ENCODE measurements at places on chromosomes 11 and 22.

DNA sequence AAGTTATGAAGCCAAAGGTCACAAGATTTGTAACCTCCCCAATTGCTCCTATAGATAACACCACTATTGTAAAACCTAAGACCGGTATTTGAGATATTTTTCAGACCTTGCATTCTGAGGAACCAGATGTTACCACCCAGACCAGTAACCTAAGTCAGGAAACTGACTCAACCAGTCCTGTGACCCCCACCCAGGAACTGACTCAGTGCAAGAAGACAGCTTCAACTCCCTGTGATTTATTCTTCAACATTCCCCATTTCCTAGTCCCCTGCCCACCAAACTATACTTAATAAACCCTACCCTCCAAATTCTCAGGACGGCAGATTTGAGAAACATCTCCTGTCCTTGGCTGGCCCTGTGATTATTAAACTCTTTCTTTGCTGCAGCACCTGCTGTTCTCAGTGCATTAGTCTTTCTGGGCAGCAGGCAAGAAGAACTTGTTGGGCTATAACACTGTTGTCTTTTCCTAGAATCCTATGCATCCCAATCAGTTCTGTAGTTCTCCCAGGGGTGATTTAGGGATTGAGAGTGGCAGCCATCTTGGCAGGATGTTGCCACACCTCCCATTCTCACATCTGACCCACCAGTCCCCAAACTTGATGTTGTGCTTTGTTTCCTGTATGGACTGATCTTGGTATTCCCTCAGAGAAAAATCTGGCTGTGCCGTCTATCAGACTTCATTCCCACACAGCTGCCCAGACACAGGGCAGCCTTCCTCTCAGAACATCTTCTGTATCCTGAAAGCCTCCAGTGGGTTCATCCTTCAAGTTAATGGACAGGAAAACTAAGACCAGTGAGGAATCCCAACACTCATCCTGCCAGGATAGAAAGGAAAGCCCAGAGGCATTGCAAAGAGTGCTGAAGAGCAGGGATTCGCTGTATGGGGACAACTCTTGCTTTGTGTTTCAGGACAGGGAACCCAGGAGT is 104.0 kb downstream of the PDE2A start:
- no peak for DNase-seq

- DNase-seq: no peak
These were observed 25.9 kb downstream of the LARGE2 start for GRCh38 chr11:45948356-45948755.

DNA sequence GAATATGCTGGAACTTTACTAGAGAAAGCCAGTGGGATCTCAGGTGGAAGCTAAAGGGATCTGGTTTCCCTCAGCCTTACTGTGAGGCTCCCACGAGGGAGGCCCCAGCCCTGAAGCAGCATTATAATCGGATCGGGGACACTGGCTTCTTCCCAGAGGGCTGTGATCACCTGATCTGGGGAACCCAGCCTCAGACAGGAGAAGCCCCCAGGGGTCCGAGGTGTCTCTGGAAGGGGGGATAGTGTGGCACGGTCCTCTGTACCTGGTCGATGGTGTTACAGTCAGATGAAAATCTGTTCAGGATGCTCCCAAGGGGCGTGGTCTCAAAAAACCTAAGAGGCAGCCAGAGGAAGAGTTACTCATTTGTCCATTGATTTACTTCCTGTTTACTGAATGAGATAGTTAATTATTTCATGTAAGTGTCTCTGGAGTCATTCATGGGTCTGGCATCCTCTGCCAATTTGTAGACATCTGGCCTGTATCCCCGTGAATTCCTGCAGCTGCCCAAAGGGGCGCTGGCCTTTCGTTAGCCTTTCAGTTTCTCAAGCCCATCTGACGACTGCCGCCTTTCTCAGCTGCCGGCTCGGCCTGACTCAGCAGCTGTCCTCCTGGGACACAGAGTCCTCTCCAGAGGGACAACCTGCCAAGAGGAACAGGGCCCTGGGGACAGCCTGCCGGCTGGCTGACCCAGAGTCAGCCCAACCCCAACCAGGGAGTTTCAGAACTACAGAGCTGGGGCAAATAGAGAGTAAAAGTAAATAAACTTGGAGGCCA is 17.0 kb upstream of the KCNJ11 start:
- DNase-seq: peak; percentile 64

DNA sequence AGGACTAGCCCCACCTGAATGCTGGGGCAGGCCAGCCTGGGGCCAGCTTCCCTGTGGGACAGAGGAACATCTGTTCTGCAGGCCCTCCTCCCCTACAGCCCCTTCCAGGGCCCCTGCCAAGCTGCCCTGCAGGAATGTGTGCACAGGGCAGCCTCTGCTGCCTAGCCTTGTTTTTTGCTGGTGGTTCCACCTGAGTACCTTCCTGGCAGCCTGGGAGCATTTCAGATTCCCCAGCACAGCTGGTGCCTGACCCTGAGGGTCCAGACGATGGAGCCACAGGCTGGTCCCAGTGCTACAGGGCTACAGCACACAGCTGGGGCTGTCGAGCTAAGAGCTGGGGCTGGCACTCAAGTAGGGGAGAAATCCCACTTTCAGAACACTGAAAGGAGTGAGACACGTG is 22.3 kb upstream of the GPR83 start:
- DNase-seq: no peak

DNA sequence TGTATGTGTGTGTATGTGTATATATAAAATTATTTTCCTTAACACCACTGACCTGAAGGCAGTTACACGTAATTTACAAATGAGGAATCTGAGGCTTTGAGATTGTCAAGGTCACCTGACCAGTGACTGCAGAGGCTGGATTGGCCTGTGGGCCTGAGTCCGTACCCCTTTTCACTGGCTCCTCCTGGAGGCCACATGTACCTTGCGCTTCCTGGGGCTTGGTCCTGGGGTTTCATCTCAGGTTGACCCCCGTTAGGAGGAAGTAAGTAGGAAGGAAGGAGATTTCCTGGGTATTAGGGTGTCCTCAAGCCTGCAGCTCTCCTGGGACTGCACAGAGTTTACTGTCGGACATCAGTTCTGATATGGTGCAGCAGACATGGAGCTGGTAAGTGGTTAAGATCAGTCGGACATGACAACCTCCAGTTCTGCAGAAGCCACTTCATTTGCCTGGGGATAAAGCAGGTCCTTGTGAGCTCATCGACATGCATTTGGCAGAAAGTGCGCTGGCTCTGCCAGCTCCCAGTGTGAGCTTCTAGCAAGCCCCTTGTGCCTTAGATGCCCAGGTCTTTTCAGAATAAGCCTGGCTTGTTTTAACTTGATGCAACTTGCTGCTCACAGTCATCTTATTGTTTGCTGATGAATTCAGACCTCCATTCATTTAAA is 36.6 kb downstream of the ST3GAL4 start:
- DNase-seq: peak; percentile 91

GRCh38 chr11:44912270-44912987 is 38.3 kb downstream of the TP53I11 start:
- DNase-seq: no peak

All from OCI-M1 (cell line).